Activated T-helper 1 cell treated with anti-CD3 and anti-CD28 coated beads, Interleukin-2, amount 50 U/mL, for 16 hours (primary cell): ENCODE measurements at places on chromosomes 4 and X.

GRCh38 chr4:185343726-185344581, 51.8 kb downstream of the LRP2BP start:
- no peak for DNase-seq

GRCh38 chr4:153531976-153532626, 65.9 kb downstream of the TMEM131L start:
- no peak for DNase-seq

DNA sequence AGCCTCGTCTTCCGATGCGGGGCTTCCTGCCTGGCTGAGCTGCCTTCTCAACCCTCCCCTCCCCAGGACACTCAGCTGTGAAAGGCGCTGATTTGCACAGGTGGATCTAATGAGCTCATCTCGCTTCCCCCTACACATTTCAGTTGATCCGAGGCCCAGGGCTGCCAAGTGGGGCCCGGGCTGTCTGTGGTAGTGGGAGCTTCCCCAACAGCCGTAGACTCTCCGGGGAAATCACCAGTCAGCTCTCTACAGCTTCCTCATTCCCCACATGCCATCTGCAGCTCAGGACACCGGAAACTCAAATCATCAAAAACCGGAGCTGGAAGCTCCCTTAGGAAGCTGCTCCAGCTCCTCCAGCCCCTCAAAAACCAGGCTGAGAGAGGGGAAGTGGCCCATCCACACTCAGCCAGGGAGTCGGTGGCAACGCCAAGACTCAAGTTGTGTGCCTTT, 56.2 kb downstream of the SMIM20 start:
- no peak for DNase-seq

DNA sequence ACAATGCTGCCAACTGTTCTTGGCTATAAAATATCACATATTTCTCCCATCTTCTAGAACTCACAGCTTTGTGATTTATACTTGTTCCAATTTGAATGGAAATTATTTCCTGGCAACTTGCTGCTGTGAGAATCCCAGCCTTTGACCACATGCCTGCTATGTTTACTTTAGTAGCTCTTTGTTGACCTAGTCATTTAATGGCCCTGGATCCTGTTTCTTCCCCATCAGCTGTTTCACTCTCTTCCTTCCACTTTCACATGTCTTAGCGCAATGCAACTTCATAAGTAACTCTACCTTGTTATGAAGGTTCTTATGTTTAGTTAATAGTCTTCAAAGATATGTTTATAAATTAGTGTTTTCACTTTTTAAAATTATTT, 1973.6 kb upstream of the AGA start:
- no peak for DNase-seq

DNA sequence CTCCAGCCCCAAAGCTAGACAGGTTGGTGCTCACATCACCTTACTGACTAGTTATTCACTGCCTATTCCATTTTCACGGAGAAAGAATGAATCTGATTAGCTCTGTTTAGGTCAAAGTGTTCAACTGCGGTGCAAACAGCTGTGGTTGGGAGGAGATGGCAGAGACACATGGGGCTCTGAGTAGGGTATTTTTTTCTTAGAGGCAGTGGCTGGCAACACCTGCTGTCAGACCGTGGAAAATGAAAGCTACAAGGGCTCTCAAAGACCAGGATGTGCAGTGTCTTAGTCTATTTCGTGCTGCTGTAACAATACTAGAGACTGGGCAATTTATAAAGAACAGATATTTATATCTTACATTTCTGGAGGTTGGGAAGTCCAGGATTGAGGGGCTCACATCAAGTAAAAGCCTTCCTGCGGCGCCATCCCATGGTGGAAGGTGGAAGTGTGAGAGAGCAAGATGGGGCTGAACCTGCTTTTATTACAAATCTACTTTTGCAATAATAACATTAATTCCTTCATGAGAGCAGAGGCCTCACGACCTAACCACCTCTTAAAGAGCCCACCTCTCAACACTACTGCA, 10.6 kb downstream of the NYX start:
- no peak for DNase-seq

DNA sequence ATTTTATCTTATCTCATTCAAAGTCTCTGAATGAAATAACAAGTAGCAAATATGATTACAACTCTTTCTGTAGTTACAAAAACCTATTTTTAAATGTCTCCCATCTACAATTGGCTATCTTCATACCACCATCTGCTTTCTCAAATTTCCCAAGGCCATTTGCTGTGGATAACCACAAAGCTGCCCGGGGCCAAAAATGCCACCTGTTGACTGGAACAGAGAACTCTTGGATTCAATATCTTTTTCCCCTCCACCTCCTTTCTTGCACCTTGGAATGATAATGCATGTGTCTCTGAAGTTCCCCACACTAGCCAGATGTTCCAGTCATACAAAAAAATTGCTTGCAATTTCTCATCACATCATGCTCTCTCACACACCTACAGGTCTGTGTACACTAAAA, 93.3 kb upstream of the SCML1 start:
- DNase-seq, result no peak

GRCh38 chrX:44889824-44890223, 16.8 kb downstream of the KDM6A start:
- no peak for DNase-seq

DNA sequence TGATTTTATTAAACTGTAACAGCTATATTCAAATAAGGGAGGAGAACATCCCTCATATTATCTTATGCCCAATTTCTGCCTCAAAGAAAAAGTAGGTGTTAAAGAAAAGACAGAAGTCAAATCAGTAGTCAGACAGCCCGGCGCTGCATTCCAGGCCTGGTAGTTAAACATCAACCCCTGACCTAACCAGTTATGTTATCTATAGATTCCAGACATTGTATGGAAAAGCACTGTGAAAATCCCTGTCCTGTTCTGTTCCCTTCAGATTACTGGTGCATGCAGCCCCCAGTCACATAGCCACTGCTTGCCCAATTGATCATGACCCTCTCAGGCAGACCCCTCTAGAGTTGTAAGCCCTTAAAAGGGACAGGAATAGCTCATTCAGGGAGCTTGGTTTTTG, 269.9 kb upstream of the GALNT7 start:
- DNase-seq, result no peak

- no peak for DNase-seq
Observed at GRCh38 chr4:6472008-6472386, 417 bp downstream of the PPP2R2C start.

DNA sequence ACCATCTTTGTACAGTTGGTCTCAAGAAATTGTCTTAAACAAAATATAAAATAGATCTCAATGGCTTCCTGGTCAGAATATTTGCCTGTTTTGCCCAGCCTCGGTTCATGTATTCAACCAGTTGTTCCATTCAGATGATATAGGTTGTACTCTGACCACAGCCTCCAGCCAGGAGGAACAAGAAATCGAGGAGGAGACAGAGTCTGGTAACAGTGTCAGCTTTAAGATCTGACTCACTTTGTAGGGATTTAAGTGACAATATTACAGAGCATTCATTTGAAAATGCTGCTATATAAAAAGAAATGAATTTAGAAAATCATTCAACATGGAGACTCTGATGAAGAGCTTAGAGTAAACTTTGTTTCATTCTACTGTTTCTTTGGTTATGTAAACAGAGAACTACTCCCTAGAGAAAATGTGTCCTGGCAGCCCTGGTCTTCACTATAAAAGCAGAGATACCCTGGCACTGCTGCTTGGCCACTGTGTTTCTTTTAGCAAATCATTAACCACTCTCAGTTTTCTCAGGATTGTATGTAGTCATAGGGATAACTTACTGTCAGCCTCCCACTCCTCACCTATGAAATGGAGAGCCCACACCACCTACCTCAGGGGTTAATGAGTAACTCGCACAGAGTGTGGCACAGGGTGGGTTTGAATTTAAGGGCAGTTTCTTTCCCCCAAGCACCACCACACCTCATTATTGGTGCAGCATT, 53.5 kb downstream of the PAGE2 start:
- DNase-seq, result no peak

DNA sequence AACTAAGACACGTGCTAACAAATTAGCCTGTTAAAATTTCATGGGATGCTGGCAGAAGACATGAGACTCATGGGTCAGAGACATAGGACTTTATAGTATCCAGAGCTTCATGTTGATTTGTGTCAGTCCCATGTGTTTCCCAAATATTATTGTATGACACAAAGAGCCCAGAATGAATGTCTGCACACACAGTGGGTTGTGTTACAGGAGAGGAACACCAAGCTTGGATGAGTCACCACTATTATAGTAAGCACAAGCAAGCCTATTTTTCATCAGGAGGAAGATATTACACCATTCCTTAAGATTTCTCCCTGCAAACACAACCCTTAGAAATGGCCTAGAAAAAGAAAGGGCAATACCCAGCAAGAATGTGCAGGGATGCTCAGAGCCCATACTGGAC, 15.4 kb downstream of the BBS12 start:
- no peak for DNase-seq

- DNase-seq, result no peak
Observed at GRCh38 chr4:72902354-72902753, 167.2 kb downstream of the COX18 start.

DNA sequence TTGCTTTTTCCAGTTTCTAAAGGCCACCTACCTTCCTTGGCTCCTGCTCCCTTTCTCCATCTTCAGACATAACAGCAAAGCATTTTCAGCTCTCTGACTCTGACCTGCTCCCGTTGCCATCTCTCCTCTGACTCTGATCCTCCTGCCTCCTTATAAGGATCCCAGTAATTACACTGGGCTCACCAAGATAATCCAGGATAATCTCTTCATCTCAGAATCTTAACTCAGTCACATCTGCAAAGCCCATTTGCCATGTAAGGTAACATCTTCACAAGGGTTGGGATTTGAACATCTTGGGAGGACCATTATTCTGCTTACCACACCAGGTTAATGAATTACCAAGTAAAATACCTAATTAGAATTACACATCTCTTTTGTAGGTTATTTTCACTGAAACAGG, 41.3 kb upstream of the MAGED1 start:
- DNase-seq, result no peak

DNA sequence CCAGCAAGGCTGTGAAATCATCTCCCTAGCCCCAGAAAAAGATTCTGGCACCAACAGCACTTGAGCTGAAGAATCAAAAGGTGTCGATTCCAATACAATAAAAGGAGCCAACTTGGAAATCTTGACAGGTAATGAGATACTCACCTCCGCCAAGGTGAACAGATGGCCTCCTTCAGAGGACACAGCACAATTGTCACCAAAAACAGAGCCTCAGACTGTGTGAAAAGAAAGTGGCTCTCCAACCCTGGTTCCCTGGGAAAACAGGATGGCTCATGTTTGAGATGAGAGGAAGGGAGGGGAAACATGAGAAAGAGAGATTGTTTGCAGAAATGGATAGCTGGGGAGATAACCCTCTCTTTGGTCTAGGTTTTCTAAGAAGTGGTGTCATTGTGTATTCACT, 168.9 kb downstream of the HS3ST1 start:
- no peak for DNase-seq

- DNase-seq, result no peak
Observed at GRCh38 chrX:133922390-133922771, 63.0 kb downstream of the GPC3 start.

DNA sequence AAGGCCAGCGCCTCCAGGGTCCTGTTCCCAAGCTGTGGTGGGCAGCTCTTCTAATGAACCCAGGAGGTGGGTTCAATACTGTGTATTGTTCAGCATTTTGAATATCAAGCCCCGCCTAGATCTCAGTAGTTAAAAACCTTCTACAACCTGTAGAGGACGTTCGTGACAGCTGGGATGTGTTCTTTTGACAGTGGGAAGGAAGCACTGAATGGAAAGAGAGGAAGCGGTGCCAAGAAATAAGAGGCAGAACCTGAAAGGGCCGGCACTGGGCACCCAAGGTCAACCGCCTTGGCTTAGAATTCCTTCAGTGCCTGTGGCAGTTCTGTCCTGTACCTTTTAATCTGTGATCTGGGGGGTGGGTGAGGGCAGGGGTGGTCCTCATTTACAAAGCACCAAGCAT, 73.1 kb downstream of the CC2D2A start:
- no peak for DNase-seq

- DNase-seq, result no peak
Observed at GRCh38 chr4:25128671-25129070, 31.6 kb downstream of the SEPSECS start.

DNA sequence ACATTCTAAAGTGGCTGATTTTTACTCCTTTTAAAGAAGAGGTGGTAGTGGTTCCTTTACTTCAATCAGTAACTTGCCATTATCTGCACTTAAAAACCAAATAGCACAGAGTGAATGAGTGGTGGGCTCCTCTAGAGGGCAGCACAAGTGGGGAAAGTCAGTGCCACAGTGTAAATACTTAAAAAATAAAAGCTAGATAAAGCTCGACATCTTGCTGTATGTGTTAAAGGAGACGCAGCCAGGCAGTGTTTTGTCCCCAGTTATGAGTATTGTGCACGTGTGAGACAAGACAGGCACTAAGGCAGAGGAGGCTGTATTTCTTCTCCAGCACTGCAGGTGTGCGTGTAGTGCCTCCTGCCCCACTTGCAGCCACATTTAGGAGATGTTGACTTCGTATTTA, 24.6 kb downstream of the NAP1L5 start:
- no peak for DNase-seq

GRCh38 chr4:33126002-33126401, 2405.8 kb downstream of the PCDH7 start:
- no peak for DNase-seq

GRCh38 chr4:87555773-87556619, 26.8 kb upstream of the SPARCL1 start:
- no peak for DNase-seq

DNA sequence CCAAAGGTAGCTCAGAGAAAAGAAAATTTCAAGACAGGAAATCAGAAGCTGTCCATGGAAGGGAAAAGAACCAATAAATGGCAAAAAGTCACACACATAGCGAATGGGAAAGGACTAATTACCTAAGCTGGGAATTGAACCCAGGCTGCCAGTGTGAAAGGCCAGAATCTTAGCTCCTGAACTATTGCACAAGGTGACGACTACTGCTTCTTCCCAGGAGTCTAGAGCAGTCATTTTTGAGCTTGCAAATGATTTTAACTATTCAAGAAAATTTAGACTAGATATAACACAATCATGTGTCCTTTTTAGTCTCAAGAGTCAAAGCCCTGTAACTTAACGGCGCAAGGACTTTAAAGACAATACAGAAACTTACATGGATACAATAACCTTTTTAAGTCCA, 34.1 kb upstream of the ZNF81 start:
- DNase-seq, result no peak

- DNase-seq, result no peak
Observed at GRCh38 chrX:19034025-19034424, 50.1 kb upstream of the PHKA2 start.

- no peak for DNase-seq
Observed at GRCh38 chrX:110418316-110419235, 59.9 kb downstream of the RTL9 start.

DNA sequence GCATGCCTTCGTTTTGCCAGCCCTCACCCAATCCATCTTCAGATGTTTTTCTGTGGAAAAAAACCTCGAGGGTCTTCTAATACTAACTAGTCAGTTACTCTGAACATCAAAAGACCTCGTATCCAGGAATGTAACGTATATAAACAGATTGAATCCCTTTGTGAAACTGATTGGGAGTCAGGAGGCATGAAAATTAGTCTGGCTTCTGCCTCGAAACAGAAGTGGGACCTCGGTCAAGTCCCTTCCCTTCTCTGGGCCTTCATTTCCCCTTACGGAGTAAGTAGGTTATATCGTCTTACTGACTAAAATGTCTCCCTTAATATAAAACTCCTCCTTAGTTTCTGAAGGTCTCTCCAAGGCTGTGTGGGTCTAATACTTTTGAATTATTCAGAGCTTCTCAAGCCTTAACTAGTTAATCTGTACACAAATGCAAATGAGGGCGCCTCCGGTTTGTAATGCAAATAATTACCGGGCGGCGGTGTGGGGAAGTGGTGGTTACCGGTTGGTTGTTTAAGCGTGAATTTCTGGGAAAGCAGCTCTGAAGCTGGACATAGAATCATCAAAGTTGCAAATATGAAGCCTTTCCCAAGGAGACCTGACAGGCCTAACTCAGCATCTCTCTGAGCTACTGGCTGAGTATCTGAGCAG, 11.4 kb upstream of the NKRF start:
- no peak for DNase-seq
